Effector memory CD8-positive, alpha-beta T cell (primary cell): ENCODE measurements at places on chromosomes 1 and 21.

DNA sequence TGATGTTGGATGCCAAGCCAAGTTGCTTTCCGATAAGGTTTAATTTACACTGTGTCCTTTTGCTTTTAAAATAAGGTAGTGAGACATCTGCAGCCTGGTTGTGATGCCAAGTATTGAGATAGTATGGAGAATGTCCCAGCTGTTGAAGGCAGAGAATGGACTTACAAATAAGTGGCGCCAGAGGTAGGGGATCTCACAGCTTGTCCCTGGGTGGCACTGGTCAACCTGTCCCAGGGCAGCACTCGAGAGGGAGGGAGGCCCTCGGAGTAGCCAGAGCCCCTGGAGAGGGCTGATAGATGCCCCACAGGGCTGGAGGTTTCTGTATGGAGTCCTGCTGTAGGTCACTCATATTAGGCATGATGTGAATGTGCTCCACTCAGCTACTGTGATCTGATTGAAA is 98.5 kb downstream of the GALNT2 start:
- no peak for DNase-seq

- DNase-seq, result peak; percentile 30
Measured at GRCh38 chr1:921011-921837, 2.5 kb upstream of the SAMD11 start.

- DNase-seq, result no peak
Measured at GRCh38 chr21:37423103-37423502, 56.5 kb downstream of the DYRK1A start.

DNA sequence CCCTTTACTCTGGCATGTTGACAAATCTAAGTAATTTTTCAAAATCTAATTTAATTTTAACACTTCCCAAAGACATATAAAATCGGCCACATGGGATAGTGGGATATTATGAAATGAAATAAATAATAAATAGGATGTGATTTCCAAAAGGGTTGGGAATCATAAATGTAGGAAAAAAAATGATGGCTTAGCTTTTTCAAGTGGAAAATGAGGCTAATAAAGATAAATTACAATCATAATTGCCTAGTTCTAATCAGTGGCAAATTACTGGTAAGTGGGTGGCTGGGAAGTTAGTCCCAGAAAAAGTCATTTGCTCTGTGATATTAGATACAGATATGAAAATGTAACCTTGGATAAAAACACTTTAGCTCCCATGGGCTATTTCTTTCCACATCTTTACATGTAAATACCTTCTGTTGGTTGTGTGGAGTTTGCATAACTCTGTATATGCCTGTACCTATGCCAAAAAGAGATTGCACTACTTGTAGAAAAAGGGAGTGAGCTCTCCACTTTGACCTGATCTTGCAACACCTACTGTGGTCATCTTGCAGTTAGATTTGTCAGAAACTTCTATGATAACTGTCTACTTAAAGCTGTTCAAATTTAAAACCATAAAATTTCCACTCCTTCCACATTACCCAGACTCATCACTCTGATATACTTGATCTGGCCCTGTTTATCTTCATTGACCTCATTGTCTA is 284.6 kb upstream of the KAZN start:
- no peak for DNase-seq

DNA sequence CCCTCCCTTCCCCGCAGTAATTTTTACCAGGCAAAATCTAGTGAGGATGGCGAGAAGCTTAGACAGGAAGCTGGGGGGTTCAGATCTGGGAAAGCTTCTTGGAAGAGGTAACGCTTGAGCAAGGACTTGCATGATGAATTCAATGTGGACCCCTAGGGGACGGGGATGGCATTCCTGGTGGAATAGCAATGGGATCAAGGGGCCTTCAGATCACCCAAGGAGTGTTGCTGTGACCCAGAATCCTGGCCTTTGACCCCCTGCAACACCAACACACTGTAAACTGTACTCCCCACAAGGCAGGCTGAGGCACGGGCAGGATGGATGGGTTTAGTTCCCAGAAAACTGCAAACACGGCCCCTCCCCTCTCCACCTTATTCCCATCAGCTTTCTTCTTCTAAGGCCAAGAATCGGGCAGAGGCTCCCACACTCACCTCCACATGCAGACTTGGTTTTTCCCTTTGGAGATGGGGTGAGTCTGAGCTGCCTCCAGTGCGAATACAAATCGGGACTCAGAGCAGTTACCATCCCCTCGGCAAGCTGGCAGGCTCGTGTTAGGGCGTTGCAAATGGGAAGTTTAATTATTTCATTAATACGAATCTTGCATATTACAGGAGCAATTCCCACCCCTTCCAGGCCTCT is 20.1 kb downstream of the DISP3 start:
- no peak for DNase-seq

DNA sequence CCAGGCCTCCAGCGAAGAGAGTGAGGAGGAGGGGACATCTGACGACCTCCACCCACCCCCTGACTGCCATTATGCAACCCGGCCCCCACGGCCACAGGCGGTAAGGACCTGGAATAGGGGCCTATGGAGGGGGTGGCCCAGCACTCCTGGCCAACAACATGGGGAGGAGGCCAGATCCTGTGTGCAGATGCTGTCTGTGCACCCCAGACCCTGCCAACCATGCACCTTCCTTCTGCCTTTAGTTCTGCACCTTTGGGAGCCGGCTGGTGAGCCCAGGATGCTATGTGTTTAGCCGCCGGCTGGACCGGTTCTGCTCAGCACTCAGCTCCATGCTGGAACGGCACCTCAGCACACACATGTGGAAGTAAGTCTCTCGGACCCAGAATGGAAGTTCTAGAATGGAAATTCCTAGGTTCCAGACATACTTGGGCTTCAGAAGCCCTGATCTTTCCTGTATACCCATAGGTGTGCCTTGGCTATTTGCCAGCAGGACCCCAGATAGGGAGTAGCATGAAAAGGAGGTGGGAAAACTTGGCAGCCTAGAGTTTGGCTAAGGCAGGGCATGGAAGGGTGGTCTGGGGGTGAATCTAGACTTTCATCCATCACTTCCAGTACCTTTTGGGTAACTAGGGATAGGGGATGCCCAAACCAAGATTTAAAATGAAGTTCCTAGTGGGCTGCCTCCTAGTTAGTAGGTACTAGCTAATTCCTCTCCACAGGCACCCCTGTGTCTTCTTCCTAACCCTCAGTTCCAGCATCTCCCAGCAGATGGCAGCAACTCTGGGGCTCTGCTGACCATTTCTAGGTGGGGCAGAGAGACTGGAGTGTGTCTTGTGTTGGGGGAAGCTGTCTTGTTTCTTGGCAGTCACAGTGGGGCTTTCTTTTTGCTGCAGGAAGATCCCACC is 3.6 kb upstream of the CYB561D1 start:
- DNase-seq, result peak; percentile 80

- no peak for DNase-seq
Measured at GRCh38 chr1:155113450-155113980, 14.2 kb upstream of the EFNA1 start.

DNA sequence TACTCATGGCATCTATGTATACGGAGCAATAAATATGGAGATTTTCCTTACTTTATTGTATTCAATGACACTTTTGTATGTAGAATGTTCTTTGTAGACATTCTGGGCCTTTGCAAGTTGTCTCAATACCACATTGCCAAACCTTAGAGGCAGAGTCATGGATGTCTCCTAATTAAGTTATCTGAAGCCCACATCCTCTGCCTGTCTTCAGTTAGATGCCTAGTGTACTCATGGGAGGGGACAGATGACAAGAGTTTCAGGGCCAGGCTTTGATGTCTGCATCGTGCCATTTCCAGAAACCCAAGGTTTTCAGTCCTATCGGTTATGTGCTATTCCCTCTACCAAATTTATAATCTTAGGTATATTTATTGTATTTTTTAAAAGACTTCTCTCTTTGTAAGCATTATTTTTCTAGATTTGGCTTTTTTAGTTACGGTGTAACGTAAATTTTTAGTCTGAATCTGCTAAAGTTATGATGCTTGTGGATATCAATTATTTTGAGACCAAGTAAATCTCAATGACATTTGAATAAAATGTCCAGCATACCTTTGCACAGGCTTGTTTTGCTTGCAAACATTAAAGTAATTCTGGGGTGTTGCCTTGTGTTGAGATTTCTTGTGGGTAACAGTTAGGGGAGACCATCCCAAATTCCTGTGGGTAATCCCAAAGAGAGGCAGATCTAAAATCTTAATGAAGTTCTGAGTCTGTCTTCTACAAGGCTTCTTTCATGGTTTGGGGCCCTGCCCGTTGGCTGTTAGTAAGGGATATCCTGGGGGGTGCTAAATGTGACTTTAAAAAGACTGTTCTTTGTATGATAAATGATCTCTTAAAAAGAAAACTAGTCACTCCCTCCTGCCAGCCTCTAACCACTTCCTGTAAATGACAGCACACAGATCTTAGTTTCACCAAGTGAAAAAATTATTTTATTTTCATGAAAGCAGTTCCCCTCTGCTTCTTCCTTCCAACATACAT is 8.0 kb upstream of the MACF1 start:
- DNase-seq, result peak; percentile 58

DNA sequence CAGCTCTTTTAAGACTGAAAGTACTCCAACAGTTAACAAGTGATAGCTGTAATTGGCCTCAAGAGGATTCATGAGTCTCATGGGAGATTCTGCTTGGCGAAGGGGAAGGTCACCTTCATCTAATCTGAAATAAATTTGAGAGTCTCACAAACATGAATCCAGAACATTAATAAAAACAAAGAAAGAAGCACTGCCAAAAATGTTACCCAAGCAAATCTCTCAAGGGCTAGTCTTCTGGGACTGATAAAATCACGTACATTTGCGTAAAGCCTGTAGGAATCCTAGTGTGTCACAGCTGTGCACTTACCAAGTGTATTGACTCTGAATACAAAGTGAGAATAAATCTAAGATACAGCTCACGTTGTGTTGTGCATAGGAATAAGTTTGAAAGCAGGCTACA is 21.2 kb upstream of the NUF2 start:
- no peak for DNase-seq

DNA sequence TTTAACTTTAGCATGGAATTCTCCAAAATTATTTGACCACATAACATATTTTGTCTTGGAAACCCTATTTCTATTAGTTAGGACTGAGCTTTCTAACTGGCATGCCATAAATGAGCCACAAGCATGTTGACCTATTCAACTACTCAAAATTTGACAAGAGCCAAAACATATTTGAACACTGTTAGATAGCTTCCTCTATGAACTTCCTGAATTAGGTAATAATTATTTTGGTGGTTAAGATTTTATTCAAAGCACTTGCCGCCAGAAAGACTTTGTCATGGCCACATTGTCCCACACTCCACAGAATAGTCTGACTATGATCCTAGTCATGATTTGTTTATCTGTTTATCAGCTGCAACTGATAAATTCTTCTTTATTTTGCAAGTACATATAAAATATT is 23.1 kb upstream of the CTPS1 start:
- no peak for DNase-seq

- no peak for DNase-seq
Measured at GRCh38 chr1:235331401-235331800, 3.0 kb downstream of the GGPS1 start.

DNA sequence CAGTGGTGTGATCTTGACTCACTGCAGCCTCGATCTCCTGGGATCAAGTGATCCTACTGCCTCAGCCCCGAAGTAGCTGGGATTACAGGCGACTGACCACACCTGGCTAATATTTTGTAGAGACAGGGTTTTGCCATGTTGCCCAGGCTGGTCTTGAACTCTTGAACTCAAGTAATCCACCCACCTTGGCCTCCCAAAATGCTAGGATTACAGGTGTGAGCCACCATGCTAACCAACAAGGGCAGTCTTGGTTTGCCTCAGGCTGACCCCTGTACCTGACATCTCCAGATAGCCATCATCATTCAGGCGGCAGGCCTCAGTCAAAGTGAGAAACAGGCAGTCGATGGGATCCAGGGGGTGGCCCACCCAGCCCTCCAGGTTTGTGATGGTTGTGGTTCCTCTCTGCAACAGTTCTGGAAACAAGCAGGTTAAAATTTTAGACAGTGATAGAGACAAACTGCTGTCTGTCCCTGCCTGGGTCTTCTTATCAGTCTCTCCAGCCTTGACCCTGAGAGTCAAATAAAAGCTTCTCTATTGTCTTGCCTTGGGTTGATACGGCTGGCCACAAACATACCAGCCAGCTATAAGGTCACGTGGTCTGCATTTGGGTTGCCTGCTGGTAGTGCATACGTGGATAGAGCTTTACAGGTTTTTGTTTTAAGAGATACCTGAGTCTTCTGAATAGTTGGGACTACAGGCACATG is 26.8 kb downstream of the UROD start:
- DNase-seq, result no peak
